ENCODE measurements at places on chromosomes 7 and 10.

- DNase-seq: no peak
- no peaks in the 10 kb centered on the region for H3K4me1 ChIP-seq
- H3K27me3 ChIP-seq: no peaks in the 10 kb centered on the region
- no peak overlapping the region for H3K4me3 ChIP-seq
Observed at GRCh38 chr10:64091897-64092296, 570.7 kb downstream of the REEP3 start.

- peak; percentile 43 for DNase-seq
- no peak overlapping the region for H3K4me3 ChIP-seq
- H3K27ac ChIP-seq: peak overlapping the region; percentile 61
- H3K36me3 ChIP-seq: peaks cover 18% of the 10 kb centered on the region
Observed at GRCh38 chr7:44767912-44768627, 19.4 kb downstream of the ZMIZ2 start.

DNA sequence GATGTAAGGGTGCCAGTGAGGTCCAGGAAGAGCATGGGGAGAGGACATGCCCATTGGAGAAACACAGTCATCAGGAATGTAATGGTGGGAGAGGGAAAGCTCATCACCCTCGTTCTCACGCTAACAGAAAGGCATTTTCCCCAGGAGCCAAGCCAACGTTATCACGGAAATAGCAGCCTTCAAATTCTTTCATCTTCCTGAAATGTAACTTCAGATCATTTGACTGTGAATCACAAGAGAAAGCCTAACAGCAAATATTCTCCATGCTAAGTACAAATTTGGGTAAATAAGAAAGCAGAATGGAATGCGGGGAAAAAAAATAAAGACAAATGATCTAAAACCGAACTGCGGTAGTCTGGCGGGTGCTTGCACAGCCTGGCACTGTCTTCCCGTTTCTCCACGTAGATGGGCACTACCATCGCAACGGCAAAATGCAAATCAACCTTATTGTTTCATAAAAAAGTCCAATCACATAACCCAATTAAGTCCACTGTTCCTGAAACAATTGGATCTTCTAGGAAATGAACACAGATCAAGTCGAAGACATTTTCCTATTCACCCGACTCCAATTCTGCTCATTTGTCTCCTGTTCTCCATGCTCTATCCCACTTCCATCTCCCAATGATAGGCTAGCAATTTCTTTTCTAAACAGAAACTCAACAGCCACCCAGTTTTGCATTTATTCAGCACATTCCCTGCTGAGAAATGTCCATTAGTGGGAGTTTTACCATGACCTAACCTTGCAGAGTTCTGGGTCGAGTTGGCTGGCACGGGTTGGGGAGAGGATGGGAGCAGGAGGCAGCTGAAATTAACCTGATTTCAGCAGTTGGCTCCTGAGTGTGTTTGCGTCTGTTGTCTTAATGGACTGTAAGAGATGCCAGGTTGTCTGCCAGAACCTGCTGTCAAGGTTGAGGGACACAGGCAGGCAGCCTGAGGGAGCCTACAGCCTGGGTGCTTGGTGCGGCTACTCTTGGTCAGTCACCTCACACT is 74.6 kb upstream of the FRMD4A start:
- H3K4me1 ChIP-seq: peaks cover 10% of the 10 kb centered on the region
- no peak overlapping the region for H3K4me3 ChIP-seq
- no peaks in the 10 kb centered on the region for H3K27me3 ChIP-seq

DNA sequence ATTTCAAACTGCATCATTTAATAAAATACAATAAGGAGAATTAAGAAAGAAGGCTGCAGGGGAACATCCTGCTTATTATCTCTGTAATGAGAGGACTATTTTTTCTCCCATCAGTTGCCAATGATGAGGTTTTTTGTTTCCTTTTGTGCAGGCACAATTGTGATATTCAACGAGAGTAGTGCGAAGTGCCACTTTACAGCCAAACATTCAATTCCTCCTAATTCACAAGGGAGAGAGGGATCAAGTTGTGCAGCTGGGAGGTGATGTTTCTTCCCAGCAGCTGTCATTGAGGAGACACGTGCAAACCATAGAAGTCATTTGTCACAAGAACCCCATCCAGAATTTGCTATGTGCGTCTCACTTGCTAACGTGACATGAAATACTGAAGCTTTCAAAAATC is 81.6 kb upstream of the ICA1 start:
- no peak overlapping the region for H3K27ac ChIP-seq
- no peak for DNase-seq
- no peaks in the 10 kb centered on the region for H3K4me1 ChIP-seq
- no peaks in the 10 kb centered on the region for H3K36me3 ChIP-seq
- H3K4me3 ChIP-seq: no peak overlapping the region

DNA sequence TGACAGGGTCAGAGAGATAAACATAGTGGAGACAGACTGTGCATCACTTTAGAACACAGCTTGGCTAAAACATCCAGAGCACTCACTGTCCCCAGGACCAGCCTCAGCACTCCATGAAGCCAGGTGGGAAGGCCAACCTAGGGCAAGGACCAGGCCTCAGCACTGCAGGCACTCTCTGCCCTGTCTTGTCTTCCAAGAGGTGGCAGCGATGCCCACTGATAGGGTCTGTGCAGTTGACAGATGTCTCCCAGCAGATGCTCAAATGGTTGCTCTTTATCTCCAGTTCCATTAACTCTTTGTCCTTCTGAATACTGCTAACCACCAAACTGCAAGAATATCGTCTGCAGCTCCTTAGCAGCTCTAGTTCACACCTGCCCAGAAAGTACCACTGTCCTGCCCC is 9.1 kb downstream of the DDX56 start:
- no peaks in the 10 kb centered on the region for H3K27me3 ChIP-seq
- peak overlapping the region; percentile 41 for H3K27ac ChIP-seq
- H3K4me3 ChIP-seq: no peak overlapping the region
